HT-29 (cell line): ENCODE measurements at places on chromosomes 3 and 15. TPM values are rescaled to one million over a fixed set of nuclear protein-coding genes. Genes with fewer than 3 reads are reported as not detected.

RASL12 gene
- not detected in 2 replicates for total RNA-seq

DNA sequence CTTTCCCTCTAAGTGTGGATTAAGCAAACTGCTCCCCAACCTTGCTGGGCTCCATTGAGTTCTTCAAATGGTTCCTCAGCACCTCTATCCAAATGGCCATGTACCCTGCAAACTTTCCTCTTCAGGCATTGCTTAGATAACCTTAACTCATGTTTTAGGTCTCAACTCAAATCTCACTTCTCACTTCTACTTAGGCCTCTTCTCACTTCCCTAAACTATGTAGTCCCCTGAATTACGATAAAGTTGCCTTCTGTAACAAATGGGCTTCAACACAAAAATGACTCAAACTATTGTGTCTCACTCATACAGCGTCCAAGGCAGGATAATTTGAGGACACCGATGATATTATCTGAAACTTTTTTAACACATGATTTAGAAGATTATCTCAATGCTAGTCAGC, 62.4 kb upstream of the STAC start:
- no peak for DNase-seq

- peak; percentile 36 for DNase-seq
Measured at GRCh38 chr3:172591876-172592771, 68.9 kb upstream of the TNFSF10 start.

- DNase-seq, result no peak
Measured at GRCh38 chr3:139394116-139394515, 4.7 kb upstream of the COPB2 start.

INKA1 gene
- 0.15 TPM in 1 of 2 replicates, not detected in the other for total RNA-seq

LRRC31 gene
- 0.29 and 0.48 TPM in 2 replicates for total RNA-seq

GRCh38 chr3:16721494-16721893, 116.3 kb upstream of the DAZL start:
- DNase-seq, result no peak

CCRL2 gene
- 7.4 and 9.7 TPM in 2 replicates for total RNA-seq

IDH3A gene
- 34.4 and 35.8 TPM in 2 replicates for total RNA-seq

- DNase-seq, result peak; percentile 33
Measured at GRCh38 chr3:111277226-111277625, 205.6 kb downstream of the NECTIN3 start.

GOLGA8O gene
- total RNA-seq, result not detected in 2 replicates

FGD5 gene
- total RNA-seq, result not detected in 2 replicates

C2CD4A gene
- total RNA-seq, result 0.10 and 0.58 TPM in 2 replicates

GRCh38 chr3:3145831-3146230, 19.1 kb downstream of the TRNT1 start:
- DNase-seq, result no peak

DNA sequence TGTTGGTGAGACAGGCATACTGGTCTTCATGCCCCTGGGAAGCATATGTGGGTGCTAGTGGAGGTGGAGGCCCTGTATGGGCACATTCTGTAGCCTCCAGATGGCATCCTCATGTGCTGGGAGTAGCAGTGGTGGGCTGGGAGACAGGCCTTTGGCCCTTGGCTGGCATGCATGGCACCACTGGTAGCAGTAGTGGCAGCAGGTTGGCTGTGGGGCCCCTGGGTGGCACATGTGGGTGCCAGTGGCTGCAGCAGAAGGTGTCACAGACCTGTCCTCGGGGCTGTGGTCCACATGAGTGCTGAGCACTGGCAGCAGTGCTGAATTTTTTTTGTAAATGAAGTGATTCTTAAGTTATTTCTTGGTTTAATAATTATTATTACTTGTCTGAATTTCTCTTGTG, 71.2 kb downstream of the TNFAIP8L3 start:
- DNase-seq, result no peak

- no peak for DNase-seq
Measured at GRCh38 chr3:127899200-127899599, 15.8 kb upstream of the KBTBD12 start.

- DNase-seq, result peak; percentile 33
Measured at GRCh38 chr15:88894819-88895767, at the start of gene HAPLN3. HAPLN3 (minus strand) TSS chr15:88895544; CDS start chr15:88887298, 8,246 bp downstream.

DNA sequence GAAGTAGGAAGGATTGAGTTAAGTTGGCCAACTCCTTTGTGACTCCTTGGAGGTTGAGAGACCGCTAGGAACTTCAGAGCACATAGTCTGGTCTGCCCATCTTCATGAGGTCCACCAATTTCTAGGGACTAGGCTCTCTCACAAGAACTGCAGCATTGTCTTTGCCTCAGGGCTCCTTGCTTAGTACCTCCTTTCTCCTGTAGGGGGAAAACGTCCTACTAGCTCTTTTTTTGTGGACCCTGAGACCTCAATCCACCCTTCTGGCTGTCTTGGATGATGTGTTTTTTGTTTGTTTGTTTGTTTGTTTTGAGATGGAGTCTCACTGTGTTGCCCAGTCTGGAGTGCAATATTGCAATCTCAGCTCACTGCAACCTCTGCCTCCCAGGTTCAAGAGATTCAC, 21.6 kb downstream of the REC114 start:
- DNase-seq, result peak; percentile 39

IREB2 gene
- 12.2 and 13.0 TPM in 2 replicates for total RNA-seq

GABRR3 gene
- total RNA-seq, result not detected in 2 replicates

DNA sequence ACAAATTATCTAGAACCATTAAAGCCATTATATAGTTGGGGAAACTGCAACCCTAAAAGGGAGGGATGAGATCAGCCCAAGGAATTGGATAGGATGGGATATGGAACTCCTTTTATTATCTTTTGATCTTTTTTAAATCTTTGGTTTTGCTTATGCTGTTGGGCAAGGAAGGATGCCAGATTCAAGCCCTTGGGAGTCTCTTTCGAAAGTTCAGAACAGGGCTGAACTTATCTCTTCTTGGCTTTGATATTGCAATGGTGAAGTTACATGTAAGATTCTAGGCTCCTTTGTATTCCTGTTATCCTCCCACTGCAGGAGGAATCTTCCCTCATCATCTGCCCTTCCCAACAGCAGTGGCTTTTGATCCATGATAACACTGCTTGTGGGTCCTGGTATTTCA, 10.0 kb upstream of the SLC22A13 start:
- no peak for DNase-seq

GRCh38 chr3:149460117-149460516, 14.4 kb upstream of the TM4SF4 start:
- DNase-seq, result no peak

GRCh38 chr3:170076715-170077238, 39.0 kb downstream of the GPR160 start:
- DNase-seq, result no peak

GPR176 gene
- total RNA-seq, result 1.7 TPM in 2 replicates

- no peak for DNase-seq
Measured at GRCh38 chr3:85433319-85433718, 474.5 kb downstream of the CADM2 start.

- peak; percentile 10 for DNase-seq
Measured at GRCh38 chr15:79994615-79995014, 23.6 kb upstream of the BCL2A1 start.

DNA sequence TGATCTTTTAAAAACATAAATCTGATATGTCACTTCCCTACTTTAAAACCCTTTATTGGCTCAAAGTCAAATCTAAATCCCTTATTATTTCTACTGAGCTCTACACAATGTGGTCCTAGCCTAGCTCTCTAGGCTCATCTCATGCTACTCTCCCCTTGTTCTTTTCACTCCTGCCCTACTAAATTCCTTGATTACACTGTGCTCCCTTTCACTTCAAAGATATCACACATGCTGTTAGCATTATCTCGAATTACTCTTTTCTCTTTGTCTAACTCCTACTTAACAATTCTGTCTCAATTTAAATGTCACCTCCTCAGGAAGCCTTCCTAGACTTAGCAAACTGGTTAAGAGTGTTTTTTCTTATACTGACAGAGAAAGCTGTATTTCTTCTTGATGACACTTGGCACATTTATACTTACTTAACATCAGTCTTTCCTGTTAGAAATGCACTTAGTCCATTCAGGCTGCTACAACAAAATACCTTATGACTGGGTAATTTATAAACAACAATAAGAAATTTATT, 102.0 kb downstream of the SCAPER start:
- DNase-seq, result no peak

SST gene
- total RNA-seq, result not detected in 2 replicates

LARP6 gene
- total RNA-seq, result 4.4 and 5.6 TPM in 2 replicates

GRCh38 chr3:166060789-166061479, 223.7 kb upstream of the BCHE start:
- DNase-seq, result no peak

DNA sequence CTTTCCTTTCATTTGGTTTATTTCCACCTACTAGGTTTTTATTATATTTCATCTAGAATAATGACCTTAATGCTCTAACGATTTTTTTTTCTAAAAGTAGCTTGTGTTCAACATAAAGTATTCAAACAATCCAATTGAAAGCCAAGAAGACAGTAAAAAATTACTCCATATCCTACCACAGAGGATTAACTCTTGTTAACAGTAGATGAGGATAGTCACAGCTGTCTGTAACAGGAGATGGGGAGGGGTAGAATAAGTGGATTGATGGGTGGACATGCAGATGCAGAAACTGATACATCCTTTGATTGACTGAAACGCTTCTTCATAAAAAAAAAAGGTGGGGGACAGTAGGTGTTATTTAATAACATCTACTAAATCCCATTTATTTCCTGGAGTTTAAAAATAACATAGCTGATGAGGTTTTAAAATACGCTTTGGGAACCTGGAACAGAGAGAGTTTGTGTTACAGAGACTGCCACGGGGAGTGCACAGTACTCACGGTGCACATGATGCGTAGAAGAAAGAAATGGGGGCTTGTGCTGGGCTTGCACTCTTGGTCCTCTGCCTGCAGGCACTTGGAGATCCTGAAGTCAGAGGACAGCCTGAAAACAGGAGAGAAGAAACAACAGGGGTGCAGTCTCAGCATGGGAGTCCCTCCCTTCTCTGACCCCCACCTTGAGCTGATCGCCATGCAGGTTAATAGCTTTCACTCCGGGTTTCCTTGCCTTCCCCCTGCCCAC, 226.7 kb downstream of the THSD4 start:
- no peak for DNase-seq

GRCh38 chr3:52091586-52092270, 35.4 kb upstream of the DUSP7 start:
- no peak for DNase-seq

- DNase-seq, result no peak
Measured at GRCh38 chr3:189053322-189053721, 118.4 kb upstream of the TPRG1 start.

GRCh38 chr15:35019404-35020327, 31.6 kb upstream of the ZNF770 start:
- DNase-seq, result no peak

DNA sequence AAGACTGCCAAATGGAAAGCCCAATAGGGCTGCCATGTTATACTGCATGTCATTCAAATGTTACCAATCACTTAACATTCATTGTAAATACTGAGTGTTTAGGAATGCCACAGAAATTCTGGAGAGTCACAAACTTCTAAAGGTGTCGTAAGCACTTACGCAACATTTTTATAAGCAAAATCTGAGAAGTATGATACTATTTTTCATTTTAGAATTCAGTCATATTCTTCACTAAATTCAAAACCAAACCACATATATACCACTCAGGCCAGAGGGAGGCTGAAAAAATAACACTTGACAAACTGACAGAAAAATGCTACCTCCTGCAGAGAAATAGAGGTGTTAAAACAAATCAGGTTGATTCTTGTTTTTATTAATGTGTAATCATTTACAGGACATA, 89.8 kb downstream of the THBS1 start:
- no peak for DNase-seq

SERPINI2 gene
- total RNA-seq, result not detected in 2 replicates

GRCh38 chr3:57080171-57080570, 19.7 kb downstream of the SPATA12 start:
- no peak for DNase-seq

GRCh38 chr15:65362491-65362890, 15.3 kb downstream of the IGDCC3 start:
- DNase-seq, result no peak

BHLHE40 gene
- 22.1 and 26.1 TPM in 2 replicates for total RNA-seq

- DNase-seq, result no peak
Measured at GRCh38 chr15:61422773-61423172, 193.7 kb upstream of the RORA start.

TMEM212 gene
- 0.05 TPM in 1 of 2 replicates, not detected in the other for total RNA-seq

- DNase-seq, result peak; percentile 7
Measured at GRCh38 chr3:7518456-7518855, 657.5 kb downstream of the GRM7 start.
